ENCODE measurements at places on chromosomes 16 and 17.

DNA sequence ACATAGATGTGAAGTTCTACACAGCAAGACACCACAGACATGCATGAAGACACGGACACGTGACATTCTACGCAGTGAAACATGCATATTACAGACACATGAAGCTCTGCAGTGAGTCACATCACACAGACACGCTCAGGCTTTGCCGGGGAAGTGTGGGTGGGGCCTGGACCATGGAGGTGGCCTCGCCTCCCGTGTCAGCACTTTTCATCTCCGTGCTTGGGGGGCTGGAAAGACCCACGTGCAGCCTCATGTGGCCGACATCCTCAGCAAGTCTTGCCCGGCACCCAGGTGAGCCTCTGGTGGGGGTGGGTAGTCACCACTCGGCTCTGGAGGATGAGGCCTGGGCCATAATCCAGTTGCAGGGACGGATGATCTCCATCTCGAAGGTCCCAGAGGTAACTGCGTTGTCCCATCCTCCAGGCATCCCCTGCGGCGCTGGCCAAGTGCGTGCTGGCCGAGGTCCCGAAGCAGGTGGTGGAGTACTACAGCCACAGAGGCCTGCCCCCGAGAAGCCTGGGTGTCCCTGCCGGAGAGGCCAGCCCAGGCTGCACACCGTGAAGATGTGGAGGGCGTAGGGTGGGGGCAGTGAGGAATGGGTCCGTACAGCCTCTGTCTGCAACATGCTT is 17.3 kb upstream of the DPEP1 start:
- no peak for DNase-seq

DNA sequence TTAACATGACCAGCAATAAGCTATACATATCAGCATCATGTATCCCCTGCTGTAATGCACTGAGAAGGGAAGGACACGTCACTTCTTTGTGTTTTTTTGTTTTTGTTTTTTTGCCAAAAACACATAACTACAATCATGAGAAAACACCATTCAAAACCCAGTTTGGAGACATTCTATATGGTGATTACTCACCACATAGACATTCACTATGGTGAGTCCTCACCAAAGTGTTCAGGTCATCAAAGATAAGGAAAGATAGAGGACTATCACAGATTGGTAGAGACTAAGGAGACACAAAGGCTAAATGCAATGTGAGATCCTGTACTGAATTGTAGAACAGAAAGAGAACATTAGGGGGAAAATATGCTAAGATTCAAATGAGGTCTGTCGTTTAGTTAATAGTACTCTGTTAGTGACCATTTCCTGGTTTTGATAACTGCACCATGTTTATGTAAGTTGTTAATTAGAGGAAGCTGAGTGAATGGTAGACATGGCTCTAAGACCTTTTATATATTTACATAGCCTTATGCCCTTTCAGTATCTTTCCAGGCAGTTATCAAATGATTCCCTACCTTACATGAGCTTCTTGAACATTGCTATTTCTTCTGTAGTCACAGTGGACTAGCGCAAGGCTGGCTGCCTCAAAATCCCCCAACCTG is 46.6 kb downstream of the PIK3R5 start:
- peak; percentile 42 for DNase-seq

- DNase-seq: no peak
These were observed 12.0 kb downstream of the CORO7 start for GRCh38 chr16:4404247-4404966.

GRCh38 chr17:57603978-57604377 is 141.1 kb downstream of the CCDC182 start:
- no peak for DNase-seq

DNA sequence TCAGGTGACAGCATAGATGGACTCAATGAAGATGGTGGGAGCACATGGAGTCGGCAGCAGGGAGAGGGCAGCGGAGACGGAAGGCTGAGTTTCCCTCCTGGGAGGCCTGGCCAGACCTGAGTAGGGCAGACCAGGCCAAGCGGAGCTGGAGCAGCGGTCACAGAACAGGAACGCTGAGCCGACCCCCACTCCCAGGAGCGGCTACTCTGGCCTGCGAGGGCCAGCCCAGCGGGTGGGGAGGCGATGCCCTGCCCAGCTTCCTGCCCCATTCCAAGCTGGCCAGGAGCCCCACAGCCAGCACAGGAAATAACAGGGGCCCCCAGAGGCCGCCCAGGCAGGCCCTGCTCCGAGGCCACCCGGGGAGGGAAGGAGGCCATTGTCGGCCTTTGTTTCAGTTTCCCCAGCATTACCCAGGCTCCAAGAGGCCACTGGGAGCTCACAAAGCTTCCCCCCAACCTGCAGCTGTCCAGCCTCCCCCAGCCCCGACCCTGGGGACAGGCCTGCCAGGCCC is 79.8 kb downstream of the ZNF423 start:
- no peak for DNase-seq

GRCh38 chr16:14511800-14512135 is 118.3 kb downstream of the PARN start:
- no peak for DNase-seq

DNA sequence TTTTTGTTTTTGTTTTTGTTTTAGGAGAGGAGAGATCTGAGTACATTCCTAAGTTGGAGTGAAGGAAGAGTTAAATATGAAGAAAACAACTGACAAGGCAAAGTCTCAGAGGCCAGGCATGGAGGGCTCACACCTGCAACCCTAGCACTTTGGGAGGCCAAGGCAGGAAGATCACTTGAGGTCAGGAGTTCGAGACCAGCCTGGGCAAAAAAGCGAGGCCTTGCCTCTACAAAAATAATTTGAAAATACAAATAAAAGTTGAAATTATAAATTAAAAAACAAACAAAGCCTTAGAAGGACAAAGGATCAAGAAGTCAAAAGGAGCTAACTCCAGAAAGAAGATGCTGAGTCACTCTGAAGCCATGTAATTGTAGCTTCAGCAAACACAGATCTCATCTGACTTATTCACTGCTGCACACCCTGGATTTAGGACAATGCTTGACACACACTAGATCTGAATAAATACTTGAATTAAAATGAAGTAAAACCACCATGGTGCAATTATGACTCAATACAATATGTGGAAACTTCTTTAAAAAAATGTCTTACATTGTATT is 9.1 kb downstream of the CEP20 start:
- DNase-seq: no peak

DNA sequence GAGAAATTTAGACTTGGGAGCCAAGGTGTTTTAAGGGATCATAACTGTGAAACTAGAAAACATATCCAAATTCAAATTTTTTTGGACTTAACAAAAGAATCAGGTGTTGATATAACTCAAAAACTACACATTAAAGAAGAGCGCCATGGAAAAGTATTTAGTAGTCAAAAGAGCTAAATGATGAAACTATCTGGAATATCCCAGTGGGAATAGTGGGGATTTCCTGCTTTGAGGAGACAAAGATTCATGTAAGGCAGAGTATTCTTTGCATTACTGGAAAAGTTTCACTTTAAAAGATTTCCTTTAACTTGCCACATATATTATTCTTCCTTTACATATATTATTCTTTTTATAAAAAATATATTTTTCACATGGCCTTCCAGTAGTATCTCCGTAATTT is 40.3 kb upstream of the VPS4A start:
- DNase-seq: no peak

DNA sequence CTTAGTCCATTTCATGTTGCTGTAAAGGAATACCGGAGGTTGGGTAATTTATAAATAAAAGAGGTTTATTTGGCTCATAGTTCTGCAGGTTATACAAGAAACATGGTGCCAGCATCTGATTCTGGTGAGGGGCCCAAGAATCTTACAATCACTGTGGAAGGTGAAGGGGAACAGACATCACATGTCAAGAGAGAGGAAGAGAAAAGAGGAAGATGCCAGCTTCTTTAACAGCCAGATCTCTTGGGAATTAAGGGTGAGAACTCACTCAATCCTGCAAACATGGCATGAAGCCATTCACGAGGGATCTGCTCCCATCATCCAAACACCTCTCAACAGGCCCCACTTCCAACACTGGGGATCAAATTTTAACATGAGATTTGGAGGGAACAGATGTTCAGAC is 49.5 kb downstream of the BMERB1 start:
- no peak for DNase-seq

- DNase-seq: peak; percentile 51
These were observed 66.2 kb upstream of the BRD7 start for GRCh38 chr16:50434872-50435478.

DNA sequence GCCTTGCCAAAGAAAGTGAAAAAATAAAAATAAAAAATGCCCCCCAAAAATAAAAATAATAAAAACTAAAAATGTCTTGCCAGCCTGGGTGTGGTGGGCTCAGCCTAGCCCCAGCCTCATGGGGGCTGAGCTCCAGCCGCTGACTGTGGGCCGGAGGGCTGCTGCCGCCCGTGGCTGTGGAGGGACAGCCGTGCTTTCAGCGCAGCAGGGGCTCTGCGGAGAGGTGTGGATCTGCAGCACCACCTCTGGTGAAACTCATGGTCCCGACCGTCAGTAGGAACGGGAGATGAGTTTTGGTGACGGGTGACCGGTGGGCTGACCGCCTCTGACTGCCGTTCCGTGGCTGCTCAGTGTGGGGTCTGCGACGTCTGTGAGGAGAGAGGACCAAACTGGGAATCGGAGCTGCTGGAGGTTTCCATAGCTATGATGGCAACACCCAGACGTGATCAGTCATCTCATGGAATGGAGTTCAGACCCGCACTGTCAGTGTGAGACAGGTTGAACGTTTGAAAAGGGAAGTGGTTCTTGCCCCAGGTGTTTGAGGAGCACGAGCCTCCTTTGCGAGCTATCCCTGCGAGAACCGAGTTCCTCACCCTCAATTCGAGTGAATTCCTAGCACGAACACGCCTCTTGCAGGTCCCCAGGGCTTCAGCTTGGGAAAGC is 12.0 kb upstream of the RPL13 start:
- DNase-seq: no peak

- DNase-seq: no peak
These were observed 18.0 kb downstream of the PLCD3 start for GRCh38 chr17:45114117-45114932.

DNA sequence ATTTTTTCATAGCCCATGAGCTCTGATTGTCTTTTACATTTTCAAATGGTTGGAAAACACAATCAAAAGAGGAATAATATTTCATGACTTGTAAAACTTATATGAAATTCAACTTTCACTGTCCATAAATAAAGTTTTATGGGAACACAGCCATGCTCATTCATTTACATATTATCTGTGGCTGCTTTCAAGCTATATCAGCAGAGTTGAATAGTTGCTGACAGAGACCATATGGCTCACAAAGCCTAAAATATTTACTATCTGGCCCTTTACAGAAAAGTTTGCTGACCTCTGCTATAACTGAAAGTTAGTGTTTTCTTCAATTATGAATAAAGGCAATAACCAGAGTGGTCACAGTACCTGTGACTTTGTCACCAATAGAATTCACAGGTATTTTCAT is 128.2 kb upstream of the GNAO1 start:
- no peak for DNase-seq

DNA sequence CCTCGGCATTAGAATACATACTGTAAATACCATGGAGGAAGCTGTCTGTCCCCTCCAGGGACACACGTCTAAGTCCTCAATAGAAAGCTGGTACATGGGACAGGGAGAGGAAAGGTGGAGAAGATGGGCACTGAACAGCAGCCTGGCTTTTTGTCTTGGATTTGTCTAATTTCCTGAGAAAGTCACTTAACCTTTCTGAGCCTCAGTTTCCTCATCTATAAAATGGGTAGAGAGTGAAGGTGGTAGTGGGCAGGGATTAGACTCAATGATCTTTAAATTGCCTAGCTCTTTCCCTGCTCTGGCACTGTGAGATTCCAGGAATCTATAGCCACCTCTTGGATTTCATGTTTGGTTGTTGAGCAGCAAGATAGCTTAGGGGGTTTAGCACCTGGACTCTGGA is 96.2 kb downstream of the ASIC2 start:
- DNase-seq: no peak

- DNase-seq: peak; percentile 36
These were observed 74.0 kb downstream of the N4BP1 start for GRCh38 chr16:48535831-48536613.

DNA sequence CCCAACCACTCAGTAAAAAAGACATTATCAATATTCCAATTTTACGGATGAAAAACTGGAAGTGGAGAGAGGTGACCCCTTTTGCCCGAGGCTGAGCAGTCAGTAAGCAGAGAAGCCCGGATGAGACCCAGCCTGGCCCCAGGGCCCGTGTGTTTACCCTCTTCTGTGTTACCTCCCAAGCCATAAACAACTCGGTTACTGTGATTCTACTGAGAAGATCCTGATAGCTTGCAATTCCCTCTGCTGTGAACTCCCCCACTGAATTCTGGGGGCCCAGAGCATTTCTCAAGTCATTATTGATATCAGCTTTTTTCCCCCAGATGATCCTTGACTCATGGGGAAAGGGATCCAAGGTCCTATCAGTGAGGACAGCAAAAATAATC is 482.6 kb upstream of the ERCC4 start:
- DNase-seq: no peak

DNA sequence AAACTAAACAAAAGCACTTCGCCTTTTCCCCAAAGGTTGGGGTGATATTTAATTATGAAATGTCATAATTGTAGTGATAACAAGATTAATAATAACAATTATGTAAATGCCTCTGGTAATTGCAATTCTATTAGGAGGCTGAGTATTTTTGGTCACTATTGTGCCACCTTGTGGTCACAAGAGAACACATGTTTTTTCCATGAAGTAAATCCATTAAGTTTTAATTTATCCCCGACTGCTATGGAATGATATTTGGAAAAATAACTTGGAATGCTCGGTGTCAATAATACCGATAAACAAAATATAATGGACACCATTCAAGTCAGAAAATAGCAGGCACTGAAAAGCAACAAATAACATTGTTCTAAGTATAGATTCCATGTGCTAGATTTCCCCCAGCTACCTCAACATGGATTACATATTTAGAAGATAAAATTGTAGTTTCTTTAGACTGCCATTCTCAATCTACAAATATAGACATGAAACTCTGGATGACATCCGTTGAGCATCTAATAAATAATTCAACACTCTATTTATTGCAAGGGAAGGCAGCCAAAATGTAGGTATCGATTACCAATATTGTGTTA is 25.0 kb upstream of the KCNJ2 start:
- no peak for DNase-seq

DNA sequence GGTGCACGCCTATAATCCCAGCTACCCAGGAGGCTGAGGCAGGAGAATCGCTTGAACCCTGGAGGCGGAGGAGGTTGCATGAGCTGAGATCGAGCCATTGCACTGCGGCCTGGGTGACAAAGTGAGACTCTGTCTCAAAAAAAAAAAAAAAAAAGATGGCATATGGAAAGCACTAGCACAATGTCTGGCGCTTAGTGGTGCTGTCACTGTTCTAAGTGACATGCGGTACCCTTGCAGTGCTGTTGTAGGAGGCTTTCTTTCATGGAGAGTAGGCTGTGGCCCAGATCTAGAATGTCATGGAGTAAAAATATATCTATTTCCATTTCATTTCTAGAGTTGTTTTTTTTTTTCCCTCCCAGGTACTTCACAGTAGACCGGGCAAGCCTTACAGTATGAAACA is 14.6 kb upstream of the METTL9 start:
- DNase-seq: no peak

DNA sequence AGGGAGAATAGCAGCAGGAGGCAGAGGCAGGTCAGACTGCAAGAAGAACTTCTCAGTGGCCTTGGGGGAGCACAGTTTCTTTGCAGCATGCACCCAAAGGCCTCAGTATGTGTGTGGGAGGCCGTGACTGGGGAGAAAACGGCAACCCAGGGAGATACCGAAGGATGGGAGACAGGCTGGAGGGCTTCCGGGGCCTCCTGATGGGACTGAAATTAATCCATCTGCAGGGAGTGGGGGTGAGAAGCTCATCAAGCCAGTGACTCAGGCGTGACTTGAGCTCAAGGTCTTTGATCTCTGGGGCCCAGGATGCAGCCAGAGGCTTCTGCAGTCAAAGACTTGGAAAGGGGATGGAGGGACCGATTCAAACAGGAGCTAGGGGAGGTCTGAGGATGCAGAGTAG is 5.1 kb upstream of the C17orf113 start:
- peak; percentile 24 for DNase-seq

- no peak for DNase-seq
These were observed 54.9 kb downstream of the LDHD start for GRCh38 chr16:75061669-75062068.

Data from COLO829 (cell line).